ENCODE measurements at places on chromosomes 12 and 14.

DNA sequence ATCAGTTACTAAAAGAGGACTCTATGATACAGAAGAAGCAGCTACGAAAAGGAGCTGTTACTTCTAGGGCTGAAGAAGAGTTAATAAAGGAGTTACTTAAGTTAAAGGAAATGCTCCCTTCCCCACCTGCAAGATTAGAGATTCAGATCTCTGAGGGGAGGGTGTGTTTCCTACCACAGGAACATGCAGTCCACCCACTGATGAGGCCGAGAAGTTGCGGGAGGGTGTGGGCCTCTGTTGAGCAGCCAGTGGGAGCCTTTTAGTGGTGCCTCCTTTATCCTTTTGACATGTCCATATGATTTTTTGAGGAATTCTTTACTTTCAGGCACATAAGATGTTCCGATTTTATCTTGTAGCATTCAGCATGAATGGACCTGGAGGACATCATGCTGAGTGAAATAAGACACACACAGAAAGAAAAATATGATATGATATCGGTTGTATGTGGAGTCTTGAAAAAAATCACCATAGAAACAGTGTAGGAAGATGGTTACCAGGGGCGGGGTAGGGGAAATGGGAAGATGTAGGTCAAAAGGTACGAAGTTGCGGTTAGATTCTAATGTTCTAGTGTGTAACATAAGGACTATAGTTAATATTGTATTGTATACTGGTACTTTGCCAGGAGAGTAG is 4.4 kb upstream of the M6PR start:
- DNase-seq: no peak

DNA sequence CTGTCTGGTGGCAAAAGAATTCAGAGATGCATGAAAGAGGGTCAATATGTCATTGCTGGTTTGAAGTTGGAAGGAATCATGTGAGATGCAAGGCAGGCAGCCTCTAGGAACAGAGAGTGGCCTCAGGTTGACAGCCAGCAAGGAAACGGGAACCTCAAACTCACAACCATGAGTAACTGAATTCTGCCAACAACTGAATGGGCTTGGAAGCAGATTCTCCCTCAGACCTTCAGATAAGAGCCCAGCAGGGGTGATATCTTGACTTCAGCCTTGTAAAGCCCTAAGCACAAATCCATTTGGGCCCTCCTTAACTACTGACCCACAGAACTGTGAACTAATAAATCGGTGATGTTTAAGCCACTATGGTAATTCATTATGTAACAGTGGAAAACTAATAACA is 35.8 kb downstream of the USP15 start:
- no peak for DNase-seq

DNA sequence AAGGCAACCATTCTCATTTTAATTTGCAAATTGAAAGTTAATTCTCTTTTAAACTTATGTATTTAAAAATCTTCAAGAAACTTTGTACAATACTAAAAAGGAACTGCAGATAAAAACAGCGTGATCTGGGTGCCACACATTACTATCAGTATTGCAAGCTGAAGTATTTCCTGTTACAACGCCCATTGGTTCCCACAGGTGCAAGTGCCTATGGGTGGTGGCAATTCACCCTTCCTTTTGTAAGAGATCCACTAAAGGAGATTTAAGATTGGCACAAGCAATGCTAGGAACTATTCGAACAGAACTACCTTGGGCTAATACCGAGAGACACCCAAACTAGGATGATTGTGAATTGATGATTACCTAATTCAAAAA is 13.2 kb downstream of the TAOK3 start:
- no peak for DNase-seq

DNA sequence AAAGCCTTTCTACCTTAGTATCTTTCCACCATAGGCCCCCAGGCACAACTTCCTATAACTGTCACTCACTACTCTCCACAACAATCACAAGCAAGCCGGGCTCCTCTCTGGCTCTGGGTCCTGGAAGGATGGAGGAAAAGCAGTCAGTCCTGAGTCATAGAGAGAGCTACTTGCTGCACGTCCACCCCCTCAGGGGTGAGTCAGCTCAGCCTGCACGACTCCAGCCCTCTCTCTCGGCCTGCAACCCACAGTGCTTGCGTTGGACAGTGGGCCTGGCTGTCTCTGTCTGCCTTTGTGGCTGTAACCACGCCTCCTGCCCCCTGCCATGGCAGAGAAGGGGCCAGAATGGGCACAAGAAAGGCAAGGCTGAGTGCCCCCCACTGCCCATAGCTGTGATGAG is 154.1 kb upstream of the FKBP4 start:
- peak; percentile 85 for DNase-seq

DNA sequence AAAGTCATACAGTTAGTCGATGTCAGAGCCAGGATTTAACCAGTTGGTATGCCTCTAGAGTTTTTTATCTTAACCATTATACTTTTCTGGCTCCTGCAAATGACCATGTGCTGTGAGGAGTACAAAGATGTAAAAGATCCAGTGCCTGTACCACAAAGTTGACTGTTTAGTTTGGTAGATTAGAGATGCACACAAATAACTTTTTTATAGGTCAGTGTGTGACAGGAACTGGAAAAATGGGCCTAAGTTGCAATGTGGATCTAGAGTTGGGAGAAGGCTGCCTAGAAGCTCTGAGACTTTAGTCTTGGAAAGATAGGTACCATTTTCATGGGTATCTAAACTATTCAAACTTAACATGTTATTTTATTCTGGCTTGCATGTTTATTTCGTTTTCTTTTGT is 32.8 kb upstream of the PPM1H start:
- DNase-seq: no peak

DNA sequence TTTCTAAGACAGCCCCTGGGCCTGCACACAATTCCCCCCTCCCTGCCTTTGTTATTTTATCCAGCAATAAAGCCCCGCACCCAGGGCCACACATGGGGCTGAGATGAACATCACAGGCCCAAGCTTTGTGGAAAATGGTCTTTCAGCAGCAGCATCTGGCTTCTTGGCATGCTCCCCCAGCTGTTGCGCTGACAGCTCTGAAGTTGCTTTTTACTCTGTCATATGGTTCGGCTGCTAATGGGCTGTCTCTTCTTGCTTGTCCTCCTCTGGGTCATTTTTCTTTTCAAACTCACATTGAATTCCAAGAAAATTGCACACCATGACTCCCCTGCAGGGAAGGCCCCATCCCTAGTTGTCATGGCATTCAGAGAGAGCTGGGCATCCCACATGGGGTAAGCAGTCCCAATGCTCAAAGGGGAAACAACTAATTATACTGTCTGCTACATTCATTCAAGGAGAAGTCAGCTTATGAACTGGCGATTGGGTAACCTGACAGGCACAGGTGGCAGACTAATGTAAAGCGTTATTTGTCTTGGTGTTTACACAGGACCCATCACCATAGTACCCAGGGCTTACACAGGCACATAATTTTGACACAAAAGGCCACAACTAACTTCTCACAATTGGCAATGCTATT is 74.0 kb upstream of the CDKN3 start:
- no peak for DNase-seq

GRCh38 chr14:90341784-90342183 is 10.0 kb upstream of the NRDE2 start:
- DNase-seq: no peak

DNA sequence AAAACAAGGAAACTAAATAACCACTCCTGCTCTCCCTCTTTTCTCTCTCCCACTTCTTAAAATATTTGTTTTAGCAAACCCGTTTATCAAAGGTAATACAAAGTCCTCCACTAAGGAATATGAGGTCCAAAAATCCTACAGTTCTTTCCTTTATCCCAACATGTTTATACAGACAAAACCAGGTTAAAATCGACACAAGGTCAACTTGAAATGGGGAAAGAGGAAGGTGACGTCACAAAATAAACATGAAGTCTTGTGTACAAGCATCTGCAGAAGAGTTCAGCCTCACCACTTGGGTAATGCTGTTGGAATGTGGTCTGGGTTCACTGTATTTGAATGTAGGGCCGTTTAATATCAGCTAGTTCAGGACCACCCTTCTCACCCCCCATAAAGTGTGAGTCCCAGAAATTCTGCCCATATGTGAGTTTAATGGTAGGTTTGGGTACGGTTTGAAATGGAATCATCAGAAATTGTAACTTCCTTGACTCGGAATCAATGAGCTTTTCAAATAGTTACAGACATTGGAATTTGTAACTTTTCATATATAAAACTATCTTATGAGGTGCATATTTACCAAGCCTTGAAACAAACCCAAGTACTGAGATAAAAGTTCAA is 120.0 kb upstream of the SLC38A2 start:
- DNase-seq: peak; percentile 85

DNA sequence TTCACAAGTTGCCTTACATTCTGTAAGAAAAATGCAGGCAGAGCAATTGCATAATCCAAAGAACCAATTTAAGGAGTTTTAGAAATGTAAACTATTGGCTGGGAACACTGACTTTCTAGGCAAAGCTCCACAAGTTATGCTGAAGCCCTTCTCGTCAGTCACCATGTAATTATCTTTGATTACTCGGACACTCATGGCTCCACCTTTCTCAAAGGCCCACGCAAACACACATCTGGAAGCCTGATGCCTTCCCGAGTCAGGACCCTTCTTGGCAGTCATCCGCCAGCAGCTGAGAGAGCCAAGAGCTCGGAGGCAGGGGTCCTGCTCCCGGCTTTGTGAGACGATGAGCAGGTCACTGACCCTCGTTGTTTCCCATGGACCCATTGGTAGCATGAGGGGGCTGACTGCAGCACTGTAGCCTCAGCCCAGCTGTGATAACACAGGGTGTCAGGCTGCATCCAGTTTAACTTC is 202.2 kb downstream of the TMEM132D start:
- DNase-seq: no peak
